T-helper 1 cell (primary cell): ENCODE measurements at places on chromosomes 7 and 10.

DNA sequence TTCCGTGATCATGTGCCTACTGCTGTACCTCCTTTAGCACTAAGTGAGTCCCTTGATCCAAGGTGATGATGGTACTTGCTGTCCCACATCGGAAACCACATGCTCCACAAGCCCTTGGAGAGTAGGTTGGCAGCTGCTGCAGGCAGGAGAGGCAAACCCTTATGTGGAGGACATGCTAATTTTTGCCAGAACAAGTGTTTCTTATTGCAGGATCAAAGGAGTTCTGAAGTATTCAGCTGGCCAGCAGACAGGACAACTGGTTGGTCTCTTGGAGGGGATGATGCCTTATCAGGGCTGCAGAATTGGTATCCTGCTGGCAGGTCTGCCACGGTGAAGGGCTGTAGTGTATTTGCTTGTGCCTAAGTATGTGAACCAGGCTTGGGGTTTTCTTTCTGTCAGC is 36.8 kb downstream of the NACAD start:
- no peak for DNase-seq

DNA sequence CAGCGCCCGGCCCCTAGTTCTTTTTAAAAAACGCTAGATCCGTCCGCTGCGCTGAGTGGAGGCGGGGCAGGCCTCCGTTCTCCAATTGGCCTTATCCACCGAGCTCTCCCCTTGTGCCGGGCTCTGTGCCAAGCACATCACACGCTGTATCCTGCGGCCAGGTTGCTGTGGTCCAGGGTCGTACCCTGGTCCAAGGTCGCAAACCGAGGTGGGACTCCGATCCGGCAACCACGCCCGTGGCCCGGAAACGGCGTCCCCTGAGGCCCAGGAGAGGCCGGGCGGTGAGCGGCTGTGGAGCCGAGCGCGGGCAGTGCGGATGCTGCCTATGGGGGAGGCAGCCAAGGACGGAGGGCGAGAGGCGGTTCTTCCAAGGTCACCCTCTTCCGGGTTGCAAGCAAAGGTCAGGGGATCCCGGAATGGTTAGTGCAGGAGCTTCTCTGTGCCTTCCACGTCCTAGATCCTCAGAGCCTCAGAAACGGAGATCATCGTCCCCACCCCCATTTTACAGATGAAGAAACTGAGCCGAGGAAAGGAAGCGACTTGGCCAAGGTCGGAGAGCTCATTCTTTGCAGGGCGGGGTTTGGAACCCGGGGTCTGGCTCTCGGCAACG is 72.4 kb upstream of the LRRC4 start:
- peak; percentile 29 for DNase-seq

DNA sequence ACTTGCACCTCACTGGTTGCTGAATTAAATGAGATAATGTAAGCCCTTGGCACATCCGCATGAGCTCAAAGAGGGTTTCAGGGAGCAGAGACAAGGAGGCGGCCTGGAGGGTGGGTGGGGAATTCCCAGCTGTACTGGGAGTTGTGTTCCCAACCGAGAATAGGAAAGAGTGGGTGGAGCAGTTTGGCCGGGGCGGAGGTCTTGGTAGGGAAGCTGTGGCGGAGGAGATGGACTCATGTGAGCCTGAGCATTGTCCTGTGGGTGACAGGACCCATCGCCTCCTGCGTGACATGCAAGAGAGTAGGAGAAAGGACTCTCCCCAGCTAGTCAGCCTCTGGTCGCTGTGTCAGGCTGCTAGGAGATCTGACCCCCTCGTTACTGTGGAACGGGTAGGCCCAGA is 41.0 kb upstream of the SAMD8 start:
- DNase-seq, result no peak

GRCh38 chr7:121369462-121369861 is 26.6 kb downstream of the FAM3C start:
- no peak for DNase-seq

GRCh38 chr10:119640384-119640783 is 10.8 kb upstream of the BAG3 start:
- no peak for DNase-seq

- no peak for DNase-seq
Observed at GRCh38 chr7:77580762-77581350, 43.8 kb downstream of the PTPN12 start.

DNA sequence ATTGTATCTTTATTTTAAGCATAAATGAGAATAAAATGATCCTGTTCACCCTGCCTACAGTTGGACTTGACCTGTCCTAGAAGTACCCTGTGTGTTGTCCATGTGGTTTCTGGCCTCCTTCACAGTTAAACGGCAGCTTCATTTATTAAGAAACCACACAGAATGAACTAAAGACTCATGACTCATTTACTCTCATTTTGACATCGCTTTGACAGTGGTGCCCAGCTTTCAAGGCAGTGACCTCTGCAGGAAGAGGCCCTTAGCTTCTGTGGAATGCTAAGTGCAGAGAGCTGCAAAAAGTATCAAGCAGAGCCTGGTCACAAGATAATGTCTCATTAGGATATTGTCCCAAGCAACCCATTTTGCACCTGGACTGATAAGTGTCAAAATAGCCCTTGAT is 93.4 kb downstream of the AVL9 start:
- peak; percentile 73 for DNase-seq

- DNase-seq, result no peak
Observed at GRCh38 chr10:15427843-15428414, 56.8 kb upstream of the FAM171A1 start.
